ENCODE measurements at places on chromosomes 16 and 17.

GRCh38 chr17:76000016-76000754 is 470 bp upstream of the CDK3 start:
- DNase-seq: no peak

GRCh38 chr17:41419716-41420115 is 4.7 kb downstream of the KRT37 start:
- no peak for DNase-seq

DNA sequence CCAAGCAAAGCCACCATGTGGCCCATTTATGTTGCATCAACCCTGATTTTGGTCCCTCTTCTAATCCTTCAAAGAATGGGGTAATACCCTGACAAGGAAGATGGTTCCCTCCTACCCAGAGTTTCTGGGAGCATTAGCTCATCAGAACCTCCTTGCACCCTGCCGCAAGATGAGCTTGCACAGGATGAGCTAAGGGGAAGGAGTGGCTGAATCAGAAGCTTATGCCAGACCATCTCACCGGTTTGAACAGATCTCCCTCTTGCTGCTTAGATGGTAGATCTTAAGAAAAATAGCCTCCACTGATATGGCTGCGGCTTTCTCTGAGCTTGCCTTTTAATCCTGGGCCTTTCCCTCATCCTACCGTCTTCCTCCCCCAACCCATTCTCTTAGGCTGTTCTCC is 175.1 kb downstream of the SOX9 start:
- no peak for DNase-seq

DNA sequence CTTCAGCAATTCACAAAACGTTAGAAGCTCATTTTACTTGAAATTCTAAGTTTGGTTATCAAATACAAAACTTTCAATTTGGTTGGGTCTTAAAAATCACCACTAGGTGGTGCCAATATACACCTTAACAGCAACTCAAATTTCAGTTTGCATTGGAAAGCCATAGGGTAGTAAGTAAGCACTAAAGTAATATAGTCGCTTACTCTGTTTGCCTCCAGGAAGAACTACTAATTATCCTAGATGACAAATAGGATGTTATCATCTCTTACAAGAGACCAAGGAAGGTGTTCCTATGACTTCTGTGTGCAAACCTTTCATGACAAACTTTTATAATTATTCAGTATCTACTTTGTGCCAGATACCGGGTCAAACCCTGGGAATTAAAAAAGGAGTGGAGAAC is 93.3 kb downstream of the MYO1D start:
- DNase-seq: no peak

- no peak for DNase-seq
These were observed 104.3 kb upstream of the DNAH9 start for GRCh38 chr17:11493936-11494335.

DNA sequence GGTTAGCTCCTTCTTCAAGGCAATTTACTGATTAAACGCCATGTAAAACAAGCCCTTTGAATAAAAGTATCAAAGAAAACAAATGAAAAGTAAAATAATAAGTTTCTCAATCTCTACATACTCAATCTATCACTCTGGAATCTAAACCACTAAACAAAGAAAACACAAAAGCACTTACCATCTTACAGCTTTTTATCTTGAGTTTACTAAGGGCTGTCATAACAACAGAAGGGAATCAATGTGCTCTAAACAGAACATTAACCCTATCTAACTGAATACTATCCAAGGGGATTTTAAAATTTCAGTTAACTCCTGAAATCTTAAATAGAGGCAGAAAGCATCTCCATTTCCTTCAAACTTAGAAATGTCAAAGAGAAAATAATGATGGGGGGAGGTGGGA is 3.4 kb downstream of the SKA2 start:
- DNase-seq: no peak

GRCh38 chr17:65020284-65020683 is 36.3 kb downstream of the GNA13 start:
- no peak for DNase-seq

GRCh38 chr17:58569196-58569595 is 54.8 kb upstream of the MTMR4 start:
- no peak for DNase-seq

GRCh38 chr17:70271200-70271599 is 101.9 kb downstream of the KCNJ2 start:
- no peak for DNase-seq

DNA sequence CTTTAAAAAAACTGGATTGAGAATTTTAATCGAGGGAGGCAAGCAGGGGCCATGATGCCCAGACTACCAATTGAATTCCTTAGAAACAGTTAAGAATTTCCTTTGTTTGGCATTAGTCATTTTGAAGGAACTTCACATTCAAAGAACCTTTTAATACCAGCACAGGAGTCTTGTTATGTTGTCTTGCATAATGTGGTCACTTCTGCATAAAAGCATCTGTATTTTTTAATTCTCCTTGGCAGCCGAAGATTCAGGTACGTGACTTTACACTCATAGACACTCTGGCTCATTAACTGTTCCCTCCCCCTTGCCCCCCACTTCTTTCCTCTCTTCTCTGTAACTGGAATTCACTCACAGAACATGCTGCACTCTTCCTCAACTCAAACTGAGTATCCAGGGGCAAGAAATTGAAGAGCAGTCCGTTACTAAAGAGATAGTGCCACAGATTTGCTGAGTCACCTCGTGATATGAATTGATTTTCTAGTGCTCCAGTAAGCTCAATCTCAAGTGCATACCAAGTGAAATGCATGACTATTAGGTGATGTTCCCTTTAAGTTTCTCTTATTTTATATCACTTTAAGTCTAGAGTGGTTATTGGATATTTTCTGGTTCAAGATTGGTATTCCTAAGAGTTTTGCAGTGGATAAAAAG is 572.2 kb upstream of the SOX9 start:
- DNase-seq: no peak

DNA sequence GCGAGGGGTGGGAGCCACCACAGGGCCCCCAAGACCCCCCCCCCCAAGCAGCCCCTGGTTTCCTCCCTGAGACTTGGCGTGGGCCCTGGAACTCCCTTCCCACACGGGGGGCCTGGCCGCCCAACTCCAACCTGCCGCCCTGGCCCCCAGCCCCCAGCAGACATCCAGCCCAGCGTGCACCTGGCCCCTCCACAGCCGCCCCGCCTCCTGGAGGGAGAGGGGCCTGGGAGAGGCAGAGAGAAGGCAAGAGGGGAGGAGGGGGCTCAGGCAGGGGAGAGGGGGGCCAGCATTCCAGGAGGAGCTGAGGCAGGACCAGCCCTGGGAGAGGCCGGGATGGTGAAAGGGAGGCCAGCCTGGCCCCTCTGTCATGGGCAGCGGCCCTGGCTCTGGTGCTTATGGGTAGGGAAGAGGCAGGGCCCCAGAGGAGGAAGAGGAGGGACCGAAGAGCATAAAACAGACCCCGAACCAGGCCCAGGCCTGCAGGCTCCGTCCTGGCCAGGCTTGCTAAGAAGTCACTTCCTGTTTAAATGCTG is 16.7 kb downstream of the IL34 start:
- no peak for DNase-seq

DNA sequence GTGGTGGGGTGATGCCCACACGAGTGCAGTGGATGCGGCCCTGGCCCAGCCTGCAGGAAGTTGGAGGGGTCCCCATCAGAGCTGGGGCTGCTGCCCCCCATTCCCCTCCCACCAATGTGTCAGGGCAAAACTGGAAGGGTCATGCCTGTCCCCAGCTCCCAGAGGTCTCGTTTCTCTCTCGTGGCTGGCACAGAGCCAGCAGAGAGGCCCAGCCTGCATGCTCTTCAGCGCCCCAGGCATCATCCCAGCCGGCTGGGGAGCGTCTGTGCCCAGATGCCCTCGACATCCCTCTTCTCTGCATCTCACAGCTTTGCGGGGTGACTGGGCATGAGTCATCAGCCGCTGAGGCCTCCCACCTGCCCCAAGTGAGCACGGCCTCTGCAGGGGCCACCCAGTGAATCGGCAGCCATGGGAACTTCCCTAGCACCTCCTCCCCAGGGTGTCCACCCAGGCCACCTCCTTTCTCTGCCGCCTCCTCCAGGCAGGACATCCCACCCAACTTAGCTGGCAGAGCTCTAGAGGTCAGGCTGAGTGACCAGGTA is 9.8 kb upstream of the CSNK1D start:
- peak; percentile 52 for DNase-seq

DNA sequence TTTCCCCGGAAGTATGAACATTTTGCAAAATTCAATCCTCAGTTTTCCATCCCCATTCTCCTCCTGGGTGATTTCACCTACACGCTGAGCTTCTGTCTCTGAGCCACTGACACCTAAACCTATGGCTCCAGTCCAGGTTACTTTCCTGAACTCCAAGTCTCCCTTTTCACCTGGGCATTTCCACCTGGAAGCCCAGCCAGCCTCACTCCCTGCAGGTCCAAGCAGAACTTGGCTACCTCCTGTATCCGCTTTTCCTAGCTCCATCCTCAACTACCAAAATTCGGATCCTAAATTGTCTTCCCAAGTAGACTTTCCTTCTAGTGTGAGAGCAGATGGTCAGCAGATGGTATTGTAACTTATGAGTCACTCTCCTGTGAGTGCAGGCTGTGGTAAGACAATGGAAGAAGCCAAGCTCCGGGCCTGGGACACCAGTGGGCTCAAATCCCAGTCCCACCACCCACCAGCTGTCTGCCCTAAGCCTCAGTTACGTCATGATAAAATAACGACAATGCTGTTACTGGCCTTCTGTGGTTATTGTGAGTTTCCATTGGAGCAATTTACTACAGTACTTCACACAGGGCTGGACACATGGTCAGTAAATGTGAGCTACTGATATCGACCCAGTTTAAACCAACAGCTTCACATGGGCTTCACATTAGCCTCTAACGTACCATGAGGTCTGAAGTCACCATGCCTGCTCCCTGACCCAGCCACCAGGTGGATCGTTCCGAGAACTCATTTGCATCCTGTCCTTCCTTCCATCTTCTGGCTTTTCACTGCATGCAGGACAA is 33.3 kb downstream of the PECAM1 start:
- DNase-seq: no peak

- peak; percentile 23 for DNase-seq
These were observed 1.5 kb downstream of the PHLPP2 start for GRCh38 chr16:71722801-71723536.

GRCh38 chr16:87186446-87186845 is 130.7 kb downstream of the C16orf95 start:
- DNase-seq: no peak

- no peak for DNase-seq
These were observed 74.2 kb downstream of the VPS53 start for GRCh38 chr17:640436-640835.

DNA sequence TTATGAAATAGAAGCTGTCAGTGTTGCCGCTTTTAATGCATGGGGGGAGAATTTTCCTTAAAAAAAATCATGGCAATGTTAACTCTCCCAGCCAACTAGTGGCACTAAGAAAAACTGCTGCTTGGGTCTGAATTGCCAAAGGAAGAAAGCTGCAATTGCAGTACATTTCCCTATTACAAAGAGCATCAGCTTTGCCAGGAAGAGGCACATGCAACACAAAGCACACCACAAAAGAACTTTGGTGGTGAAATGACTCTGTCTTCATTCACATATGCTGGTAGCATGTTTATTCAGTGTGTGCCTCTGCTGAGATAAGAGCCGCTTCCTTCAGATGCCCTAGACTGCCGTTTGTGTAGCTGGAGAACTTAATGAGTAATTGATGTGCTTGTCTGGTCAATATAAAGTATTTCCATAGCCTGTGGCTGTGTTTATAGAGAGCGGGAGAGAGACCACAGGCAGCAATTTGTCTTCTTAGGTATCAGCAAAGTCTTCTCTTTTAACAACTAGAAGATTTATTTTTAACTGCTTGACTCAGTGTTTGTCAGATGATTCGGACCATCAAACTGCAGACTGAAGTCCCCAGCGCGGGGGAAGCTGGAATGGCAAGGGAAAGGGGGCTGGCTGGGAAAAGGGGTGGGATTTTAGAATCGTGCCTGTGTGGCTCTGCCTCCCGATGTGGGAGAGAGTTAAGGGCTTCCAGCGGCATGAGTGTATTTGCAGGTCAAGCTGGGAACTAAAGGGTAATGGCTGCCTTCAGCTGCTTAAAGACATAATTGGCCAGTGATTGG is 115.1 kb downstream of the MRTFB start:
- no peak for DNase-seq

- DNase-seq: no peak
These were observed 32.6 kb downstream of the CDRT15 start for GRCh38 chr17:14204084-14204483.

- DNase-seq: no peak
These were observed 8.4 kb downstream of the MAF start for GRCh38 chr16:79592186-79592585.

- no peak for DNase-seq
These were observed 333.1 kb upstream of the GOT2 start for GRCh38 chr16:59067205-59067604.

- no peak for DNase-seq
These were observed 168.0 kb upstream of the RPH3AL start for GRCh38 chr17:520447-521182.

All from stimulated activated CD4-positive, alpha-beta T cell treated with anti-CD3 and anti-CD28 coated beads, Interleukin-15, amount 100 ng/mL, for 48 hours (primary cell).